ENCODE measurements at places on chromosomes 7 and 10. TPM values are rescaled to one million over a fixed set of nuclear protein-coding genes. Genes with fewer than 3 reads are reported as not detected.

Gene MKI67
- 10.6 TPM for total RNA-seq

Gene ZNF22
- 25.5 TPM for total RNA-seq

Gene UPK3B
- total RNA-seq, result not detected

Gene SEMA3E
- 3.1 TPM for total RNA-seq

GRCh38 chr10:96395931-96396877, 37.4 kb upstream of the OPALIN start:
- peak; percentile 72 for DNase-seq

DNA sequence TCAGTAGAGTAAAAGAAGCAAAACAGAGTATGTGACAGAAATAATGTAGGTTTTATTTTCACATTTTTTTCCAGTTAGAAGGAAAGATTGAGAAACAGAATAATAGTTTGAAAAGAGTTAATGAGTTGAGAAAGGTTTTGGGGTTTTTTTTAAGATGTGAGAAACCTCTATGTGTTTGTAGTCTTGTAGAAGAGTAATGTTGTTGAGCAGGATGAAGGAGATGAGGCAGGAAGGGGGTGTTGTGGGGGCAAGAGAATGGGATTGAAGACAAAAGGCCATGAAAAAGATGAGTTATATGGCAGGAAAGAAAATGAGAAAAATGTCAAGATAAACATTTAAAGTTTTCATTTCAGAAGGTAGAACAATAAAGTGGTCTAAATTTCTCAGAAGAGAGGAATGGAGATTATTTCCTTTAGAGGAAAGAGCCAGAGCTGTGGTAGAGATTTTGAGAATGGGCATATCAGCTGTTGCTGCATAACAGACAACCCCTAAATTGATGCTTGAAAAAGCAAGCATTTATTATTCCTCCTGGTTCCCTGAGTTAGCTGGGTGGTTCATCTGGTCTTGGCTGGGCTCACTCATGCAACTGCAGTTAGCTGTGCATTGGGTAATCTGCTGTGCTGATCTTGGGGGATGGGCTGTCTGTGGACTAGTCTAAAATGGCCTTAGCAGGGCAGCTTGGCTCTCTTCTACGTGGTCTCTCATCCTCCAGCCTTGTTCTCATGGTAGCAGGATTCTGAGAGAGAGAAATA, 27.1 kb downstream of the PCGF5 start:
- DNase-seq, result no peak

DNA sequence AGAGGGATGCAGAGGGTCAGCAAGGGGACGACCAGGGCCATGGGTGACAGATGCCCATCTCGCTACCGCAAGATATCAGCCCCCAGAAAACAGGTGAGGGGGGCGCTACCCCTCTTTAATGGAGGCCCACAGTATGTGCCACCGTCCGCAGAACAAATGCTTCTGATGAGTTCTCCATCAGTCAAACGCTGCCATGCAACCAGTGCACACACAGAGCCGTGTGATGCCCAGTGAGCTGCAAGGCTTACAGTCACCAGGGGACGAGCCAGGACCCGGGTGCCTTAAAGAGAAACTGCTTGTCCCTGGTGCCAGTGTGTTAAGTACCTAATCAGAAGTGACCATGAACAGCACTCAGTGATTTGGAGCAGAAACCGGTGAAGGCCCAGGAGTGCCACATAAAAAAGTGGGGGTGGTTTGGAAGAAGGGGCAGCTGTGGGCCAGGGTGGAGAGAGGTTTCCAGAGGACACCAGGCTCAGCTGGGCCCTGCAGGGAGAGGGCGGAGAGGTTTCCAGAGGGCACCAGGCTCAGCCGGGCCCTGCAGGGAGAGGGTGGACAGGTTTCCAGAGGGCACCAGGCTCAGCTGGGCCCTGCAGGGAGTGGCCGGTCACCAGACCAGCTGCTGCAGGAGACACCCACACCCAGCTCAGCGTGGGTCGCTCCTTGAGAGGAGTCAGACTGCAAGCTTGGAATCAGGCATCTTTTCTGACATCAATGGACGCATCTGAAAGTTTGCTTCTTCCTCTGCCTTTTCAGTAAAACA, 50.9 kb downstream of the TCERG1L start:
- no peak for DNase-seq

DNA sequence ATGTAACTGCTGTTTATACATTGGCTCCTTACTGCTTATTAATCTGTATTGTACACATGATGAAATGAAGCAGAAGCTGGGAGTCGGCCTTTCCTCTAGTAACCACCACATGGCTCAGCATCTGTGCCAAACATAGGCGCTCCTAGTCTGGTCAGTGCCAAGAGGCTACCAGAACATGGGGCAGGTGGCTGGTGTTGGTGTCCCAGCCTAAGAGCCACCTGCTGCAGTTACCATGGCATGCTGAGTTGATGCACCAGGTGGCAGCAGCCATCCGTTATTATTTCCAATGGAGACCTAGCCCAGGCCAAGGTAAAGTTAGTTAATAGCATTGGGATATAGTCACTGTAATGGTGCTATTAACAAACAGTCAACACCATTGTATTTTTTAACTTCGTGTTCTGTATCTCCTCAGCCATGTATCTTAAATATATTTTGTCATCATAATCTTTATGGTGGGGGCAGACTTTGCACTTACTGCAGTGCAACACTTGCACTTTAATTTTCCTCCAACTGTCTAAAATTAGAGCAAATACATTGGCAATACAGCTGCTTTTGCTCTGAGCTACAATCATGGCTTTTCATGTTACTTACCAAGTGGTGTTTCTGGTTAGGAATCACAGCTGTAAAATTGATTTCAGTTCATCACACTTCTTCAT, 33.1 kb downstream of the HBP1 start:
- peak; percentile 16 for DNase-seq

DNA sequence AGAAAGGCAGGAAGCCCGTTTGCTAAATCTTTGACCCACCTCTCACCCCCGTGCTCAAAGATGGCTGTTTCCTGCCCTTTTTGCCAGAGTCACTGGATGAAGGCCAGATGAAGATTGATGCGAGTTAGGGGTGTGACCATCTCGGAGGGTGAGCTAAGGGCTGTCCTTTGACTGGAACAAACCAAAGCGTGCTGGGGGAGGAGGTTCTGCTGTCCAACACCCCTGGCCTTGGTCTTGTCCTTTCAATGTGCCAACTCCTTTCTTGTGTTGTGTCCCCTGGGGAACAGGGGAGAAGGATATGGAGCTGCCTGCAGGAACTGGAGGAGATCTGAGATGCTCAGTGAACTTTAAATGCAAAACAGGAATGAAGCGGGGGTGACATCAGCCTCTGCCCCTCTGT, 90.3 kb upstream of the ADAM12 start:
- no peak for DNase-seq

DNA sequence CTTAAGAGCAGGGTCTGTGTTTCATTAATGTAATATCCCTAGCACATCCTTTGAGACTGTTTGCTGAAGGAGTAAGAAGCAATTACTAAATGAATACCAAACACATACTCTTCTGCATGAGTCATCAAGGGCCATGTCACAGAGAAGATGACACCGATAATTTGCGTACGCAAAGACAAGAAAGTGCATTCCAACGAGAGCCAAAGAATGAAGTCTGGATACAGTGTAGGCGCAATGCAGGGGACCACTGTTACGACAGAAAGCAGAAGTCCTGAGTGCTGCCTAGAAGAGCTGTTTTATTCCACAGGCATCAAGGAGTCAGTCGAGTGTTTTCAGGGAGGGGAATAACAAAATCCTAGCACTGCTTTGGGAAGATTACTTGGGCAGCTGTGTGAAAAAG, 62.7 kb downstream of the VPS41 start:
- no peak for DNase-seq

DNA sequence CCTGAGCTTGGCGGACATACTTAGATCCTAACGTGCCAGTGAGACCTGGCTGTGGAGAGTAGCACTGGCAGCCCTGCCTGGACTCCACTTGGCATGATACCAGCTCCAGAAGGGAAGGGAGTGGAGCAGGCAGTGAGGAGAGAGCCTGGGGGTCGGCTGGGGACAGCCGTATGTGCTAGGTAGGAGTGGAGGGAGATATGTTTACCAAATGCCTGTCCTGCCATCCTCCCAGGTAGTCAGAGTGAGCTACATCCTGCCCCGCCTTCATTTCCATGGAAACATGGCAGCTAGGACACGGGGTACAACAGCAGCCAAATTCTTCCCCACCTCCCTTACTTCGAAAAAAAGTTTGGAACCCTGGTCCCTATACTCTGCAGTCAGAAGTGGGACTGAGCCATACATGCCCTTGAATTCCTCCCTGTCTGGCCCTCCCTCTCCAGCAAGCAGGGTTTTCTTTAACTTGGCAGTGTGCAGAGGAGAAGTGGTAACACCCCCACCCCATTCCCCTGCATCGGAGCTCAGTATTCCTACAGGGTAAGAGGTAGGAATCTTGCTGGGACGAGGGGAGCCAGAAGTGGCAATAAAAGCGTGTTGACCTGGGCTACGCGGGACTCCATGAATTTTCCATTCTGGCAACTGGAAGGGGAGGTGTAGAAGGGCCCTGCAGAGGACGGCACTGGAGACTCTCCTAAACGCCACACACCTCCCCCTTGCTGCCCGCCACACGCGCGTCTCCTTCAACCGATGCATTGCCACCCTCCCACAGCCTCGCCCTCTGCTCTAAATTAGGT, 20.0 kb upstream of the SMO start:
- peak; percentile 43 for DNase-seq

GRCh38 chr7:26061678-26062603, 90.1 kb upstream of the NFE2L3 start:
- peak; percentile 51 for DNase-seq

GRCh38 chr10:79483948-79484347, 28.4 kb upstream of the EIF5AL1 start:
- DNase-seq, result peak; percentile 86

- DNase-seq, result no peak
These were observed 28.6 kb downstream of the CASTOR2 start for GRCh38 chr7:74993121-74993520.

- DNase-seq, result no peak
These were observed 4.3 kb downstream of the NOC3L start for GRCh38 chr10:94358480-94358879.

GRCh38 chr10:63707254-63707910, 186.2 kb downstream of the REEP3 start:
- DNase-seq, result peak; percentile 89

DNA sequence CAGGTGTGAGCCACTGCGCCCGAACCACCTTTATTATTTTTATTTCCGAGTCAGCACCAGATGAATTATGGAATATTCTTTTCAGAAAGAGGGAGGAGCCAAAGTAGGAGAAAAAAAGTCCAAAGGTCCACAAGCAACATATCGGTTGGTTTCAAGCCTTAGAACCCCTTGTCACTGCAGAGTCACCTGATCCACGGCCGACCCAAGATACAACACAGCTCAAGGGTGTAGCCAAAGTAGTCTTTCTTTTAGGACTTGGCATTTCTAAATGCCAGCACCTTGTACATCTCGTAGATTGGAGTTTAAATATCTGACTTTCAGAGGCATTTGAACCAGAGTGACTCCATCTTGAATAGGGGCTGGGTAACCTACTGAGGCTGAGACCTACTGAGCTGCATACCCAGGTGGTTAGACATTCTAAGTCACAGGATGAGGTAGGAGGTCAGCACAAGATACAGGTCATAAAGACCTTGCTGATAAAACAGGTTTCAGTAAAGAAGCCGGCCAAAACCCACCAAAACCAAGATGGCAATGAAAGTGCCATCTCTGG, 113.9 kb upstream of the ANLN start:
- no peak for DNase-seq

DNA sequence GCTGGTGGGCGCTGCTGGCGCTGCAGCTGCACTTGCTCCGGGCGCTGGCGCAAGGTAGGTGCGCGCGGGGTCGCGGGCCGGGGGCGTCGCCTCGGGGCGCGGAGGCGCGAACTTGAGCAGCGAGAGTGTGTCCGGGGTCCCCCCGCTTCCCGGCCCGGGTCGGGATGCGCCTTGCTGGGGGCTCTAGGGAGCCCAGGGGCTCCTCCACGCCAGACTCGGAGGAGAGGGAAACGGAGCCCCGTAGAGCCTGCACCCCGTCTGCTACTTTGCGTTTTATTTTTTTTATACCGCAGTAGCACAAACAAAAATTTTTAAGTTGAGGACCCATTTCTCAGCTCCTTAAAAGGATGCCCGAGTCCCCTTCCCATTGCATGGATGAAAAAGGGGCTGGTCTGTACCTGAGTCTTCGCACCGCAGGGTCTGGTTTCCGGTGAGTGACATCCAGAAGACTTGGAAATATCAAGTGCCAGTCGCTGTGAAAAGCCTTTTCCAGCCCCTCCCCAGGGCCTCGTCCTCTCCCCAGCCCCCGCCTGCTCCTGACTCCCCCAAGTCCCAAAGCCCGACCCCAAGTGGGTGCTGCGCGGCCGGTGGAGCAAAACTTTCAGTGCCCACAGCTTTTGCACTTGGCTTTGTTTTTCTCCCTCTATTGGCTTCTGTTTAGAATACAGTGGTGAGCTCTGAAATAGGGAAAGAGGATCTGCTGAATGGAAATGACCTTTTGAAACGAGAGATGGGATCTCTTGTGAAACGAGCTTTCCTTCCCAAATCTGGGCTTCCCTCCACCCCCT, 973 bp downstream of the SDK1 start:
- DNase-seq, result peak; percentile 68

- no peak for DNase-seq
These were observed 751.8 kb downstream of the KCNMA1 start for GRCh38 chr10:76885816-76886215.

Data from umbilical cord (tissue), 2 donors.